ENCODE measurements at places on chromosomes 7 and 10.

- no peak for DNase-seq
Observed at GRCh38 chr7:155357573-155358041, 59.9 kb downstream of the INSIG1 start.

GRCh38 chr10:69061305-69062161, 26.4 kb upstream of the SRGN start:
- DNase-seq = no peak

DNA sequence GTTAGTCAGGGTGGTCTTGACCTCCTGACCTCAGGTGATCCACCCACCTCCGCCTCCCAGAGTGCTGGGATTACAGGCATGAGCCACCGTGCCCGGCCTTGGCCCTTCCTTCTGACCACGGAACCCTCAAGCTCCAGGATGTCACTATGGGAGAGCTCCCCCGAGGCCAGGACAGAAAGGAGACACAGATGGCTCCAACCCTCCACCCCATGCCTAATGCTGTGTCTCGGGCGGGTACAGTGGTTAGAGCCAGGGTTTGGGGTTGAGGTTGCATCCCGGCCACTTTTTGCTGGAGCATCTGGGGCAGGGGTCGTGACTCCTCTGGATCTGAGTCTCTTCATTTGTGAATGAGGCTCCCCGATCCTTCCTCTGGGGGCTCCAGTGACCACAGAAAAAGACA, 8.1 kb downstream of the MYL10 start:
- no peak for DNase-seq

DNA sequence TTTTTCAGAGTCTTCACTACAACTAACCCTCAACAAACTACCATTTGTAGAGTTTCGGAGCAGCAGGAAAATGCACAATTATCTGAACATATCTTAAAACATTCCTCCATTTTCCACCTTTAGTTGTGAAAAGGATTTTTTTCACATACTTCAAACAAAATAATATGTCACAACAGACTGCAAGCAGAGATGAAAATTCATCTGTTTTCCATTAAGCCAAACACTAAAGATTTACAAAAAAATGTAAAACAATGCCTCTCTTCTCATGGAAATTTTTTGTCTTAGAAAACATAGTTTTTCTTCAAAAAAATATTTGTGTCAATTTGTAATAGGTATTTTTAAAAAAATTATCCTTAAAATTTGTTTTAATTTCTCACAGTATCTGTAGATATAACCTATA, 98.9 kb downstream of the ARHGAP12 start:
- DNase-seq = no peak

- DNase-seq = no peak
Observed at GRCh38 chr7:34061149-34061548, 155.8 kb downstream of the BMPER start.

DNA sequence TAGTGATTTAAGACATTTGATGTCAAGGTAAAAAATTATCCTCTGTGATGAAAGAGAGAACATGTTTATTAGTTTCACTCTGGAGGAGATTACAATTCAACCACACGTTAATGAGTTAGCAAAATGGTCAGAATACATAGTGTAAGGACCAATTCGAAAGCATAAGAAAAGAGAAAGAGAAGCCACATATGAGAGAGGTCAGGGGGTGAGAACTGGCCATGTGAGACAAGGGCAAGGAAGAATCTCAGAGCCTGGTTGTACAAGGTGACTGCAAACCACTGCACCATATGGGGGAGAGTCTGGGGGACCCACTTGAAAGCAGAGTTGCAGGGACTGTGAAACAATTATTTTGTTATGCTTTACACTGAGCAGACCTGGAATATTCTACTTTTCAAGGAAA, 27.7 kb upstream of the BET1 start:
- no peak for DNase-seq

- no peak for DNase-seq
Observed at GRCh38 chr7:5349437-5350173, 66.9 kb downstream of the SLC29A4 start.

DNA sequence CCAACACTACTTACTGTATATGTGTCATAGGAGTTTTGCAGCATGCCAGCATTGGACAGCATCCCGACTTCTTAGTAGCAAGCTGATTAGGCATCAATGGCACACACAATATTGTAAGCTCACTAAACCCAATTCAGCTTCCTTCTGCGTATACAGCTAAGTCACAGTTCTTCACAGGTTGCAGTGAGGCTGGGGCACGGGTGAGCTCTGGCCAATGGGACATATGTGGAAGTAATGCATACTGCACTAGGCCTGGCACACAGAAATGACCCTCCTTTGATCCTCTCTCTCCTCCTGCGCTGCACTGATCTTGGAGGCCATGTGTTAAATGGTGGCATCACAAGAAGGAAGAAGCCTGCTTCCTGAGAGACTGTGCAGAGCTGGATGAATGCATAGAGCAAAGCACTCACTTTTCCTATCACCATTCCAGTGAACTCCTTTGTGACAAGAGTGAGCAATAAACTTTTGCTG, 11.9 kb downstream of the RAB11FIP2 start:
- DNase-seq = no peak

DNA sequence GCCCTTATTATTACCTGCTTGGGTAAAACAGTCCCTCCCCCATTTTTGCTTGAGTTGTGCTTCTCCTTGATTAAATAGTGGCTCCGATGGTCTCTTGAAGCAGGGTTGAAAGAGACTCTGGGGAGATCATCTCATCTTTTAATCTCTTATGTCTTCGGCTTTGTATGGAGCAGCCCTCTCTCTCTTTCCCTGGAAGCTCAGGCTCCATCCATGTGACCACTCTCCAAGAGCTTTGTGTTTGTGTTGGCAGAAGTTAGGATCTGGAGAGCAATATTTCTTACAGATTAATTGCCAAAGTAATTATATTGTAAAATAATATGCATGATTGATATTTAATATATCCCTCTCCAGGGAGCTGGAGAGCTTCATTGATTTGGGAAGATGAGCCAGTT, 76.9 kb downstream of the LRRC4 start:
- no peak for DNase-seq

GRCh38 chr7:47814905-47815613, 133.2 kb downstream of the PKD1L1 start:
- DNase-seq = no peak

- no peak for DNase-seq
Observed at GRCh38 chr10:12344375-12345110, 4.8 kb upstream of the CAMK1D start.

DNA sequence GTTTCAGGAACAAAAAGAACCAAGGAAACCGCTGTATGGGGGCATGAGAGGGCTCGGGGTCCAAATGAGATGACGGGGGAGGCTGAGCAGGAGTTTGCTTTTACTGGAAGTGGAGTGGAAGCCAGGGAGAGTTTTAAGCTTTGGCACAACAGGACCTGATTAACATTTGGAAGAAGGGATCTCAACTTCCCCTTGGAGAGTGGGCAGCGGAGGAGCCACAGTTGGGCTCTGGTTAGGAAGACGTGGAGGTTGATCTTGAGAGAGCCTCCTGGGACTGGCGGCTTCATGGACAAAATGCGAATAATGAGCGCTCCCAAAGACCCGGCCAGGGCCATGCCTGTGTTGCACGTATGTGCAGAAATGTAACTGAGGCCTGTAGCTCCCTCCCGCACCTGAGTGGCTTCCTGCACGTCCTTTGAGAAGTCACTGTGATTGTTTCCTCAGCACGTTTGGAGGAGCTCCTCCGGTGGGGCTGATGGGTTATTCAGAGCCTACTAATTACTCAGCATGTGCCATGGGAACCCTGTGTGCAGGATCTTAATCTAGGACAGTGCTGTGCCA, 595.3 kb upstream of the MGMT start:
- DNase-seq = no peak

DNA sequence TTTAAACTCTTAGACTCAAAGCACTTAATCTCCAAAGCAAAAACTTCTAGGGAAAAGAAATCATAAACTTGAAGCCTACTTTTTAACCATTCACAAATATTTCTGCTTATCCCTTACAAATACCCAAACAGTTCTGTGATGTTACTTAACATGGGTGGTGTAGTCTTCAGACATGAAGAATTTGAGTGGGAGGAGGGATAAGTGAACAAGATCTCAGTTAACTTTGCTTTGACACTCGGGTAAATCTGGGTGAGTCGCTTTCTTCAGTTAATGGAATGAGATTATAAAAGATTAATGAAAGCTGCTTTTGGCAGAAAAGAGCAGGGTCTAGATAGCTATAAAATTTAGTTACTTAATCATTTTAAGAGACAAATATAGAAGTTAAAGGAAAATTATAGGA, 47.5 kb downstream of the RNF133 start:
- no peak for DNase-seq

DNA sequence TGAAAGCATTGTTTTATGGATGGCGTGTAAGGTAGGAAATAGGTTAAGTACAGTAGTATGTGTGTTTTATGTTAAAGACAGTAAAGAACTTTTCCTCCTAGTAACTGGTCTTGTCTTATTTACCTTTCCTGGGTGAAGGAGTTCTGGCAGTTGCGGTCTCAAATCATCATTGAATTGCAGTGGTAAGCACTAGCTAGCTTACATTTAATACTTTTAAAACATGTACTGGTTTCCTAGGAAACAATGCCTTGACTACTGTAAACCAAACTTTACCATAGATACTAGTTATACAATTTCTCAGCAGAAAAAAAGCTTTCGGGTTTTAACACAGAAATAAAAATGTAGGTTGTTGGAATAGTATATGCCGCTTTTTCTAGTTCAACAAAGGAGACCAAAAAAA, 37.7 kb downstream of the PRKG1 start:
- DNase-seq = no peak

DNA sequence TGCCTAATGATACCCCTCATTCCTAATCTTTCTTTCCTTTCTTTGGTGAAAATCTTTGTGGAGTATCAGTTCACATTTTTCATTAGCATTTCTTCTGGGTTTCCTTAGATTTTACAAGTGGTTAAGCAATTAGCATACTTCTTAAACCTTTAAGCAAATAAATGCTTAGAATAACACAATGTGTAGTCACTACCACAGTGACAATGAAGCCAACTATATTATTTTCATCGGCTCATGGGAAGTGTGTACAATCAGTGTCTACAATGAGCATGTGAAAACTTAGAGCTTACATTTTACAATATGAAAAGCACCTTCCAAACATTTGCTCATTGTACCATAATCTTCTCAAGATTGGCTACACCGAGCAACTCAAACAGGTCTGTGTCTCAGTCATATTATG, 176.2 kb upstream of the PLXNA4 start:
- DNase-seq = no peak

- no peak for DNase-seq
Observed at GRCh38 chr10:83954193-83954799, 185.0 kb upstream of the GHITM start.

- DNase-seq = no peak
Observed at GRCh38 chr10:30365883-30366282, 16.8 kb upstream of the MTPAP start.

- no peak for DNase-seq
Observed at GRCh38 chr7:97871659-97872024, 566 bp downstream of the ASNS start.

- no peak for DNase-seq
Observed at GRCh38 chr10:132861884-132862461, 76.0 kb upstream of the NKX6-2 start.

GRCh38 chr7:78642751-78643150, 810.7 kb downstream of the MAGI2 start:
- no peak for DNase-seq

DNA sequence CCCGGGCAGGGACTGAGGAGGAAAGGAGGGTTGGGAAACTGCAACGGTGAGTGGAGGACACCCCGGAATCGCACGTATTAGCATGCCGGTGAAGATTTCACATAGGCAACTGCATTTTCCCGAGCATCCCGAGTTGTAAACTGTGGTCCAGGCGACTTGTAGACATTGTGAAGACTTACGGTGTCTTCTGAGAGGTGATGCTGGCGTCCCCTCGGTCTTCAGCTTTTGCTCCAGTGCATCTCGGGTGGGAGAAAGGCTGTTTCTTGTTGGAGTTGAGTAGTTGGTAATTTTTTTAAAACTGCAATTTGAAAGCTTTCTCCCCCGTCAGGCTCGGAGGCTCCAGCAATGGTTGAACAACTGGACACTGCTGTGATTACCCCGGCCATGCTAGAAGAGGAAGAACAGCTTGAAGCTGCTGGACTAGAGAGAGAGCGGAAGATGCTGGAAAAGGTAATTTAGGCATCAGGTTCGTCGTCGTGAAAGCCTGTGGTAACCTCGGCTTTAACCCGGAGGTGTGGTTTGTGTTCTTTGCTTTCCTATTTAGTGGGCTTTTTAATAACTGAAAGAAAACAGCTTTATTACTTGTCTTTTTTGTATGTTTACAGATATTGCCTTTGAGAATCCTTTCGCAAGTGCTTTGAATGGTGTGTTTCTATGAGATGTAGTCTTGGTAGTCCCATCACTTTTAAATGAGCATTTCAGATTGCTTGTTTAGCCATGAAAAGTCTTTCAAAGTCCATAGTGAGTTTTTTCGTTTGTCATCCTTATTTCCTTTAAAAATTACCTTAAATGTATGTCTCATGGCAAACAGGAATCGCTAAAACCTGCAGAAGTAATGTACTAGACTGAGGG, 687 bp downstream of the HELLS start:
- no peak for DNase-seq

GRCh38 chr7:73742338-73742752, 3.7 kb upstream of the ABHD11 start:
- no peak for DNase-seq

DNA sequence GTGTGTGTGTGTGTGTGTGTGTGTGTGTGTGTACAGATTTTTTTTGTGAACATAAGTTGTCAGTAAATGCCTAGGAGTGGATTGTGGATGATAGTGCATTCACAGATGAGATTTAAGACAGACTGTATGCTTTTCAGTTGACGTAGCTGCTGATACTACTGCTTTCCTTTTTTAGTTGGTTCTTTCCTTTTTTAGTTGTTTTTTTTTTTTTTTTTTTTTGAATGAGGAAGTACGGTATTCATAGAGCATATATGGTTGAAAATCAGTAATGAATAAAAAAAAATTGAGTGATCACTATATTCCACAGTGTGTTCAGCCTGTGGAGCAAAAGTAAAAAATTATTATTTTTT, 80.5 kb downstream of the RBM33 start:
- DNase-seq = no peak

Measured in stimulated activated CD8-positive, alpha-beta memory T cell treated with anti-CD3 and anti-CD28 coated beads, Interleukin-4, amount 100 ng/mL, for 1 hour (primary cell).